ENCODE measurements at places on chromosomes 7 and 10.

GRCh38 chr10:7302392-7302906 is 108.4 kb downstream of the SFMBT2 start:
- no peak for DNase-seq

DNA sequence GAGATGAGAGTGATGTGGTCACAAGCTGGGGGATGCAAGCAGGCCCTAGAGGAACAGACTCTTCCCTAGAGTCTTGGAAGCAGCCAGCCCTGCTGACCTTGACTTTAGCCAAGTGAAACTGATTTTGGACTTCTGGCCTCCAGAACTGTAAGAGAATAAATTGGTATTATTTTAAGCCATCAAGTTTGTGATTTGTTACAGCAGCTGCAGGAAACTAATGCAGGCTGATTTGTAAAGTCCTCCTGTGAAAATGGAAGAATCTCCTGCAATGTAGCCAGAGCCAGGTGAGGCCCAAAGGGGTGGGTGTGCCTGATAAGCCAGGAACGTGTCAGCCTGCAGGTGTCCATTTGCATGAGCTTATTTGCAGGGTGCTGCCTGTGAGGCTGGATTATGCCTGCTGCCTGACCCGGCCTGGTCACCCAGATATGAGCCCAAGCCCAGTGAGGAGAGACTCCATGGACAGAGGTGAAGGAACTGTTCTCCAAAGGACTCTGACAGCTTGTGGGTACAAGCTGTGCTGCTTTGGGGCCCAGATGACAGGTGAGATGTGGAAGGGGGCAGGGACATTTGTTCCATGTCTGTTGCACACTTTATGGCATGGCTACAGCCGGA is 24.6 kb upstream of the PLEKHA1 start:
- no peak for DNase-seq

- no peak for DNase-seq
Observed at GRCh38 chr7:153522261-153522660, 529.9 kb upstream of the DPP6 start.

GRCh38 chr7:74587435-74588126 is 69.9 kb upstream of the GTF2I start:
- peak; percentile 50 for DNase-seq

- DNase-seq = no peak
Observed at GRCh38 chr7:31443457-31443856, 70.4 kb upstream of the ITPRID1 start.

DNA sequence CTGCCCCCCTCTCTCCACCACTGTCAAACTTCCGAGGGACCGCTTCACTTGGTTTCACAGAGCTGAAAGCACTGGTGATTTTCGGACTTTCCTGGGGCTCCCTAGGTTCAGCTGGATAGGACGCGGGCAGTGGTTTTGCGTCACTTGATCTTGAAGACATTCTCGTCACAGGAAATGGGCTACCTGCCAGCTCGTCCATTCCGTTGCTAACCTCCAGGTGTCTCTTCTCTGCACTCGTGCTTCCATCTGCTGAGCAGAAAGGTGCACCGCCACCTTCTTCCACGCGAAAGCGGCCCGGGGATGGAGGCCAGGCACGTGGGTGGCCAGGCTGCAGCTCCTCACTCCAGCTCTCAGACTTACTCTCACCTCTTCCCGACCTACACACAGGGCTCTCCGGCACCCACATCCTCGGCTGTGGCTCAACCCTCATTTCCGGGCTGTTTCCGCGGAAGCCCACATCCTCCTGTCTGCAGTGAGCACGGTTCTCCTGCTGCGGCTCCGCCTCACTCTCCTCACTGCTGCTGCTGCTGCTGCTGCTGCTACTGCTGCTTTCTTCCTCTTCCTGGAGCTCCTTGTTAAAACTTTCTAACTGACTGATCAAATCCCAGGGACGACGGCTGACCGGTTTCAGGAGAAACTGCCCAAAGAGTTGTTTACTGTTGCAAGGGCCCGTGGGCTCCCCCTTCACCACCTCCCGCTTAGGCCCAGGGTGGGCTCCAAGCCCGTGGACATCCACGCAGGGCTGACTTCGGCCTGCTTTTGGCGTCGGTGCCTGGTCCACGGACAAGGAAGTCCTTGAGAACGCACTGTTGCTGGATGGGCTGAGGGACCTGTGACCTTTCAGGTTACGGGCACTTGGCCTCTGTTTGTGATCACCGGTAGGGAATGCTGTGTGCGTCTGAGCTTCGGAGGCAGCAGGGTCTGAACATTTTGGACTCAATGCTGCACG is 32.1 kb downstream of the JCAD start:
- no peak for DNase-seq

DNA sequence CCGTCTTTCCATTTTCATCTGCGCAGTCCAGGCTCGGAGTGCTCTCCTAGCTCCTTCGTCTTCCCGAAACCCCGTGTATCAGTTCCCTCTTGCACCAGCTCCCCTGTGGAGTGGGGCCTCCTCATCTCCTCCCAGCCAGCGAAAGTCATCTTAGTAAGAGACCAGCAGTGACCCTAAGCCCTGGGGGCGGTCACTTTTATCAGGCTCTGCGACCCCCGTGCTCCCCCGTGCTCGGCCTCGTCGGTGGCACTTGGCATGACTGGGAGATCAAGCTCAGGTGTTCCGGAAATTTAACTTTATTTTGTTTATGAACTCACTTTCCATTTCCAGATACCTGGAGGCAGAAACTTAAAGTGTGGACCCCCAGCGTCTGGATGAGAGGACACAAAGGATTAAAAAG is 574 bp upstream of the ECHDC3 start:
- DNase-seq = no peak

GRCh38 chr10:50216418-50216817 is 34.9 kb downstream of the ASAH2 start:
- no peak for DNase-seq

GRCh38 chr7:40072268-40072667 is 62.2 kb downstream of the MPLKIP start:
- DNase-seq = no peak

- no peak for DNase-seq
Observed at GRCh38 chr7:73585196-73585595, 6.8 kb upstream of the TBL2 start.

- no peak for DNase-seq
Observed at GRCh38 chr10:25522946-25523608, 348.3 kb downstream of the GPR158 start.

- DNase-seq = no peak
Observed at GRCh38 chr7:41098402-41098801, 604.5 kb downstream of the INHBA start.

GRCh38 chr7:156618780-156619367 is 21.7 kb upstream of the RNF32 start:
- DNase-seq = no peak

DNA sequence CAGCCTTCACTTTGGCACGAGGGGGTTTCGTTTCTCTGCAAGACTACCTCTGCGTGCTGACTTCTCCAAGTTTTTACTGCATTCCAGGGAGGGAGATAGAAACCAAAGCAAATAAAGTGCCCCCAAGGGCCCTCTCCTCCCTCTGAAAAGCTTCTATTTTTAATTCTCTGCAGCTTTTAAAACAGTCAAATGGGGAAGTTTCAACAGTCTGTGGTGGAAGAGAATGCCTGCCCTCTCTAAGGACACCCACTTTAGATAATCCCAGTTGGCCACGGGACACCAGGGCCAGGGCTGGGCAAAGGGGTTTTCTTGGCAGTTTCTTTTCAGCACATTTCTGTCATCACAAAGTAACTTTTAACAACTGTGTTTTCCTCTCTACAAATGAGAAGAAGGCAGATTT is 386.7 kb upstream of the NPVF start:
- no peak for DNase-seq

GRCh38 chr10:127797339-127797738 is 60.4 kb downstream of the FOXI2 start:
- DNase-seq = no peak

- no peak for DNase-seq
Observed at GRCh38 chr7:11315666-11316258, 342.1 kb downstream of the PHF14 start.

DNA sequence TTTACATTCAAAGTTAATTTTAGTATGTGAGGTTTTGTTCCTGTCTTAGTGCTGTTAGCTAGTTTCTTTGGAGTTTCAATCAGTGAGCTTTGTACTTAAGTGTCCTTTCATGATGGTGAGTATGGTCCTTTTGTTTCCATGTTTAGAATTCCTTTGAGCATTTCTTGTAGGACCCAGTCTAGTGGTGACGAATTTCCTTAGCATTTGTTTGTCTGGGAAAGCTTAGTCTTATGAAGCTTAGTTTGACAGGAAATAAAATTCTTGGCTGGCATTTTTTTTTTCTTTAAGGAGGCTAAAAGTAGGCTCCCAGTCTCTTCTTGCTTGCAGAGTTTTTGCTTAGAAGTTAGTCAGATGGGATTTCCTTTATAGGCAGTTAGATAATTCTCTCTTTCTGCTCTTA is 209.2 kb upstream of the SEMA3C start:
- no peak for DNase-seq

GRCh38 chr7:473211-473734 is 46.4 kb downstream of the PDGFA start:
- DNase-seq = no peak

DNA sequence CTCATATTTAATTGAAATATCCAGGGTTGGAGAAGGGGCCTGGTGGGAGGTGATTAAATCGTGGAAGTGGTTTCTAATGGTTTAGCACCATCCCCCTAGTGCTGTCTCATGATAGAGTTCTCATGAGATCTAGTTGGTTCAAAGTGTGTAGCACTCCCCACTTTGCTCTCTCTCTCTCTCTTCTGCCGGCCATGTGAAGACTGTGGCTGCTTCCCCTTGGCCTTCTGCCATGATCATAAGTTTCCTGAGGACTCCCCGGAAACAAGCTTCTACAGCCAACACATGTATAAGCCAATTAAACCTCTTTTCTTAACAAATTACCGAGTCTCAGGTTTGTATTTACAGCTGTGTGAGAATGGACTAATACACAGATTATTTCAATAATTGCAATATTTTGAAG is 305.8 kb upstream of the KCND2 start:
- DNase-seq = no peak

GRCh38 chr10:12103802-12104201 is 25.7 kb upstream of the SEC61A2 start:
- DNase-seq = no peak

DNA sequence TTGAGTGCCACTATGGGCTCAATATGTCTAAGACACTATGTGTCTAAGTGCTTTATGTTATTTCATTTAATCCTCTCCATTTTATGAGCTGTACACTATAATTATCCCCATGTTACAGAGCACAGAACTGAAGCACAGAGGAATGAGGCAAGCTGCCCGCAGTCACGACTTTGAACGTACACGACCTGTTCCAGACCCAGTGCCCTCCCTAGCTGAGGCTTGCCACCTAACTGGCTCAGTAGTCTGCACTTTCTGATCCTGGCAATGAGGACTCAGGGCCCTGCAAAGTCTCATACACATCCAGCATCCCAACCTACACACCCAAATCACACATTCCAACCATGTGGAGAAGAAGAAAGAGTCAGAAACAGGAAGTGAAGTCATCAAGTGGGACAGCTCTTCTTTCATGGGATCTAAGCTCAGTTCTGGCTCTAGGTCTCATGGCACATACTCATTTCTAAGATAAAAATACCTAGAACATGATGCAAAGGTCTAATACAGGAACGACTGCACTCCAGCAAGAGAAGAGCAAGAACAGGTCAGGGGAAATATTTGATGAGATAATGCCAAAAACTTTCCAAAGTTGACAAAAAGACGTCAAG is 42.4 kb upstream of the DDC start:
- DNase-seq = no peak

DNA sequence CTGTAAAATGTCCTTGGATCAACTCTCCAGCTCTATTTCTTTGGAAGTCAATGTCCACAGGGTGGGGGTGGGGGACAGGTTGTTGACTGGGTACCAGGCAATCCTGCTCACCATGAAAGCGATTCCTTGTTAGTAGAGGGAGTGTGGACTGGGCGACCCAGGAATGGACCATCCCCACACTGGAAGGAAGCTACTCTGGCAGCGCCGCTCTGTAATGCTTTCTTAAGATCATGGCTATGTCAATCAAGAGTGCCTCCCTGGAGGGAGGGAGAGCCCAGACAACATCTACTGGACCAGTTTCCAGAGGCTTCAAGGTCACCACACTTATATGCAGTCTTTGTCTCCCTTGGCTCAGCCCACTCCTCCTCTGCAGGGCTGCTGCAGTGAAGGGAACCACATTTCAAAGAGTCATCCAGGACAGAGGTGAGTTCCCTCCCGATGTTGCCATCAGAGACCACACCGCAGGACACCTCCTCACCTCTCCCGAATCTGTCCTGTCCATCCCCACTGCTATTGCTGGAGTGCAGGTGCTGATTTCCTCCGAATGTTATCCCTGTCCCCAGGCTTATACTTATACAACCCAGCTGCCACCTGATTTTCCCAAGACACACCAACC is 6.9 kb downstream of the GIMAP5 start:
- no peak for DNase-seq

- peak; percentile 20 for DNase-seq
Observed at GRCh38 chr10:123132576-123133477, 2.9 kb upstream of the HMX3 start.

DNA sequence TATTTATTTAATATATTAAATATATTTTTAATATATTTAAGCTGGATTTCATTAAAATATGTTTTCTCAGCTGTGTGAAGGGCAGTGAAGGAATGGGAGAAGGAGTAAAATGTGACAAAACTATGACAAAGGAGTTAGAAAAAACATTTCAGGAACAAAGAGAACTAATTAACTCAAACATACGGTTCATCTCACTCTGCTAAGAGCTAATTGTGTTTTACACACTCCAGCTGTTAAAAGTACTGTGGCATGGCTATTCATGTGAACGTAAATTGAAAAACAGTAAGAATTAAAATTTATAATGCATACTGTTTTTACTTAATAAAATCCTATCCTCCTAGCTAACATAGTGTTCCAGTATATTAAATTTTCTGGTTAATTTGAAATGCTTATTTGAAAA is 262.5 kb upstream of the GNAI1 start:
- DNase-seq = no peak

DNA sequence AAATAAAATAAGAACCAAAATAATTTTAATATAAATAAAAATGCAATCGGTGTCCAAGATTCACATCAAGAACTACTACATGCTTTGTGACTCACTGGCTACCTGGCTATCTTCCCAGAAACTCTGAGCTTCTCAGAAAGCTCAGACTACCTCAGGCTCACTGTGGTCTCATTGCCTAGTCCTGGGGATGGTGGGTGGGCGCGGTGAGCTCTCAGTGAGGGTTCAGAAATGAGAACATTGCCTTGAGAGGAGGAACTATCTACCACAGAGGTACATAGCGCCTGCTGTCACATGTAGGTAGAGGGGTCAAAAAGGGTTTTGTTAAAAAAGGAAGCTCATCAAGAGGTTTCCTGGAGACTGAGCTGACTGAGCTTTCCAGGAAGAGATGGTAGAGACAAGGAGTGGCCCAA is 108.0 kb downstream of the WDFY4 start:
- DNase-seq = no peak

Data from anterior cingulate cortex (tissue), 58 donors.